ENCODE measurements at places on chromosomes 2 and 18.

GRCh38 chr2:160440888-160441287, 52.7 kb downstream of the RBMS1 start:
- no peak overlapping the region for H3K4me3 ChIP-seq
- H3K4me1 ChIP-seq: no peaks in the 10 kb centered on the region
- no peak overlapping the region for H3K27ac ChIP-seq
- H3K27me3 ChIP-seq: no peaks in the 10 kb centered on the region

- H3K27me3 ChIP-seq: peaks cover 1% of the 10 kb centered on the region
- H3K4me1 ChIP-seq: no peaks in the 10 kb centered on the region
These were observed 336.5 kb downstream of the MEIS1 start for GRCh38 chr2:66771359-66771976.

- H3K4me1 ChIP-seq: peaks cover 27% of the 10 kb centered on the region
- H3K27me3 ChIP-seq: peaks cover 32% of the 10 kb centered on the region
- no peak for DNase-seq
- H3K36me3 ChIP-seq: no peaks in the 10 kb centered on the region
- no peak overlapping the region for H3K4me3 ChIP-seq
These were observed 507 bp downstream of the RTKN start for GRCh38 chr2:74441170-74441689.

GRCh38 chr2:218065239-218066006, 3.6 kb upstream of the RUFY4 start:
- no peaks in the 10 kb centered on the region for H3K4me1 ChIP-seq
- no peak overlapping the region for H3K4me3 ChIP-seq
- no peak for DNase-seq
- no peak overlapping the region for H3K27ac ChIP-seq

GRCh38 chr2:219104107-219105035, 43.6 kb upstream of the IHH start:
- H3K36me3 ChIP-seq: no peaks in the 10 kb centered on the region
- peak; percentile 35 for DNase-seq
- no peak overlapping the region for H3K27ac ChIP-seq
- no peaks in the 10 kb centered on the region for H3K4me1 ChIP-seq

Data from endothelial cell of umbilical vein (primary cell).